Right ventricle myocardium superior (tissue), 1 donor: ENCODE measurements at places on chromosomes 6 and 20. TPM values are rescaled to one million over a fixed set of nuclear protein-coding genes. Genes with fewer than 3 reads are reported as not detected.

The FAXC gene
- not detected for total RNA-seq

The PAK5 gene
- not detected for total RNA-seq

The PRDM13 gene
- total RNA-seq = not detected

The LCA5 gene
- 1.9 TPM for total RNA-seq

- DNase-seq = no peak
These were observed 19.0 kb upstream of the ASIP start for GRCh38 chr20:34222208-34222607.

DNA sequence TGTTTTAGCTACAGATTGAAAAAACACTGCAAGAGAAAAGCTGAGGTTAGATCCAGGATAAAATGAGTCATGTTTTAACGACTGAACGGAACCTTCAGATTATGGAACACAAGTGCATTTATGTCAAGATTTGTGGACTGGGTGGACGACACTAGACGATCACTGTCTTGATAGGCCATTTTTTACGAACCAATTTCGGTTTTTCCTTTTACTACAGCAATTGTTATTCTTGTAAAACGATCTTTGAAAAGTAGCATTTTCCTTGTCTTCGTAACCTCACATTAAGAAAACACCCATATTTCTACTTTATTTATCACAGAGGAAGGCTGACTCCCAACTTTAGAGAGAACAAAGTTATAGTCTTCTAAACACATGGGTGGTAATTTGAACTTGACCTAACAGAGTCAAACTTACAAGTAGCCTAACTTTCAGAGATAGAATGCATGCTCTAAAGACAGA is 294.2 kb upstream of the TCF21 start:
- no peak for DNase-seq

- no peak for DNase-seq
These were observed 38.2 kb downstream of the KIF6 start for GRCh38 chr6:39686976-39687375.
